PC-9 (cell line): ENCODE measurements at places on chromosomes 3 and 15.

DNA sequence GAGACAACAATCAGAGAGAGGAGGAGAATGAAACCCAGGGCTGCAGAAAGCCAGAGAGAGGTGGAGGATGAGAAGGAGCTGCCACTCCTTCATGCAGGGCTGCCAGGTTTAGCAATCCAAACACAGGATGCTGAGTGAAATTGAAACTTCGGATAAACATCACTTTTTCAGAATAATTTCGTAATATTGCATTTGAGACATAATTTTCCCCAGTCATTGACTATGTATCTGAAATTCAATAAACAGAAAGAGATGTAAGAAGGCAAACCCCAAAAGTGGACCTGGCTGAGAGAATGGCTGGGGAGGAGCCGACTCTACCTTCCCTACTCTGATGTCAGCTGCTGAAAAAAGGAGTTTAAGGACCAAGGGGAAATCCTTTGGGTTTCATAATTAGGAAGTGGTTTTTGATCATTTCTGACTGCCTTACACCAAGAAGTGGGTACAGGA, 33.8 kb downstream of the SLC9A9 start:
- no peak for DNase-seq

GRCh38 chr3:78610462-78611125, 1157.2 kb downstream of the ROBO1 start:
- no peak for DNase-seq

- DNase-seq = no peak
These were observed 292.8 kb downstream of the BCHE start for GRCh38 chr3:165544432-165544831.

GRCh38 chr3:31550452-31551251, 17.9 kb downstream of the STT3B start:
- DNase-seq = no peak

- no peak for DNase-seq
These were observed 82.6 kb downstream of the PDZRN3 start for GRCh38 chr3:73542136-73542535.

DNA sequence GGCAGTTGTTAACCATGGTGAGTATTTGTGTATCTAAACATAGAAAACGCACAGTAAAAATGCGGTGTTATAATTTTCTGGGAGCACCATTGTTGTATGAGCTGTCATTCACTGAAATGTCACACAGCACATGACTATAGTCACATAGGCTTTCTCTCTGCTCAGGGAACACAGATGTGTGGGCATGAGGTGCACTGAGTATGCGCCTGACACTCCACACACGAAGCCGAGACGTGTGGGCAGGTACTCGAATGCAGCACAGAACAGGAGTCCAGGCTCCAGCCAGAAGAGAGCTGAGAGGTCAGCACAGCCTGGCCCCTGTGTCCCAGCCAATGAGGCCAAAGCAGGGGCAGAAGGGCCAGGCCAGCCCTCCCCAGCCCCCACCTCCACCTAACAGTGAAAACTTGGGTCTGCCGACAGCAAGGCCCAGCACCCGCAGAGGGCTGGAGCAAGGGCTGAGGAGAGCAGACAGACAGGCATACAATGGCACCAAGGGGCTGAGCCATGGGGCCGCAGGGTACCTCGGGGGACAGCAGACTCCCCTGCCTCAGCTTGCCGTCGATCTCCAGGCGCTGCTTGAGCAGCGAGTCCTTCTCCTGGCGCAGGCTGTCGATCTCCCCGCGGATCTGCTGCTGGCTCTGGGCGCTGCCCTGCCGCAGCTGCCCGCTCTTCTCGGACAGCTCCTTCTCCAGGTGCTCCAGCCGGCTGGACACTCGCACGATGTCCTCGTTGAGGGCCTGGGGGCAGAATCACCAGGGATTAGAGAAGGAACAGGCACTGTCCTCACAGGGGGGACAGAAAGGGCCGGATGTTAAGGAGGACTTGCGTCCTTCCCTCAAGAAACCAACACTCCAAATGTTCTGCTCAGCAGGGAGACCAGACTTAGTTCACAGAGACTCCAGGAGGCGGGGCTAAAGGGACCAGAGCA, 24.0 kb downstream of the KIF7 start:
- DNase-seq = no peak

DNA sequence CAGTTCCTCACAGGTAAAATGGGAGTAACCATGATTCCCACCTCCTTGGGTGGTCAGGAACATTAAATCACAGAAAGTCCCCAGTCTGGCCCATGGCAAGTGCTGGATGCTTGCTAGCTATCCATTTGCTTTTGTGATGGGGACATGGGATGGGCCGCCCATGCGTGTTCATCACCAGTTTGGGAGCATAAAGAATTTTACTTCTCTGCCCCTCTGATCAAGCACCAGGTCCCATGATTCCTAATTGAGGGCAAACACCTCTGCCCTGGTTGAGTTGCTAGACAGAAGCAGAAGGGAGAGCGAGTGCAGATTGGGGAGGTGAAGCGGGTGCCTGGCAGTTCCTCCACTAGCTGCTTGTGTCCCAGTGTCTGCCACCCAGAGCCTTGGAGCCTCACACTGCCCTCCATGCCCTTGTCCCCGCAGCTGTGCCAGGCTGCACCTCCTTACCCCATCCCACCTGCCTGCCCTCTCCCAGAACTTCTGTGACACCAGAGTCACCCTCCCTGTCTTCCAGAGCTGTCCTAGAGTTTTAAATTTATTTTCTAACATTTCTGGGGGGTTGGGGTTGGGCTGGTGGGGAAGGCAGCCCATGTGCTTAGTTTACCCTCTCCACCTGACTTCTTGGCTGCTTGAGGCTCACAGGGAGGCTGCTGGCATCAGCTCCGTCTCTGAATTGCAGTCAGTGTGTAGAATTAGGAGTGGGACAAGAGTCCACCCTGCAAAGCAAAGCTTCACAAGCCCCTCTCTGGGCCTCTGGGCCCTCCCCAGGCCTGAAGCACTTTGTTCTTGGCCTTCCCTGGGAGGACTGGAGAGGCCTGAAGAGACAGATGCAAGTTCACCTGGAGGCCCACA, 18.4 kb downstream of the CFAP100 start:
- no peak for DNase-seq

DNA sequence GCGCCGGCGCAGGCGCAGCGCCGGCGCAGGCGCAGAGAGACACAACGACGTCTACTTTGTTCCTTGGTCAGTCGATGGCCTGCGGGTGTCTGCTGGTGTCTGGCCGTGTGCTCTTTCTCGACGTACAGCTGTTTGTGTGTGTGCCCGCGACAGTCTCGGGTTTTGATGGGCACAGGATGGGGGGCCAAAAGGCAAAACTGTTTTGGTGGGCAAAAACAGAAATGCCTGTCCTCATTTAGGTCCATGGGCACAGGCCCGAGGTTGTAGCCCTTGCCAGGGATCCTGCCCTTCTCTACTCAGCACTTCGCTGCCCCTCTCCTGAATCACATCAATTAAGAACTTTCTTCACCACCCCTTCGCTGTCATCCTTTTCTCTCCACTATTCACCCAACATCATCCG, 184.8 kb upstream of the CHL1 start:
- DNase-seq = no peak
